ENCODE measurements at places on chromosomes 2 and 18.

DNA sequence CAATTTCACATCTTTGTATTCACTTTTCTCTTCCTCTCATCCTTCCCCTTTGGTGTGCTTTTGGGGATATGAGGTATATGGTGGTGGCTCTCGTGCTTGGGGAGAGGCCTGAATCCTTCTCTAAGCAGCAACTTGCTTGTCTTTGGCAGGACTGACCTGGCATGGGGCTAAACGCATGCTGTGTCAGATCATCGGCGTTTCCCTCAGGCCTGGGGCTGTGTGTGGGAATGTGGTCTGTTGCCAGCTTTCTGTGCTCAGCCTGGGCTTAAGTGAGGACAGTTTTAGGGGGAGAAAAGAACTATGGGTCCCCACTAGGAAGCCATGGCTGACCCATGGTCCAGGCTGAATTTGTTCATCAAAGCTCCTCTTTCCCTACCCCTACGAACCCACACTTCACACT lies 60.7 kb downstream of the TET3 start:
- DNase-seq, result peak; percentile 80

DNA sequence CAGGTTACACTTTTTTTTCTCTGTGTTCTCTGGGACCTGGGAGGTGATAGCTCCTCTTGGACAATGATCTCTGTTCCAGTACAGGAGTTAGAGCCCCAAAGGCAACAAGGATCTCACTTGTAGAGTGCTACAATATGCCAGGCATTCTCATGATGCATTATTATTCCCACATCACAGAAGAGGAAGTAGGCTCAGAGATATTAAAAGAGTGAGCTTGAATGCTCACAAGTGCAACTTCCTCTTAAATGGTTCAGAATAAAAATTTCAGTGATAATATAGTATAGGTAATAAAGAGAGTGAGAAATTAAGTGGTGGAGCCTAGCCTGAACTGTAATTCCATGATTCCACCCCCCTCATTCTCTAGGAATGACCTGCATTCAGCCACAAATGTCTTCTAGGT lies 21.4 kb downstream of the POLE4 start:
- DNase-seq, result no peak

- DNase-seq, result no peak
These were observed 12.6 kb upstream of the OTX1 start for GRCh38 chr2:63038034-63038433.

DNA sequence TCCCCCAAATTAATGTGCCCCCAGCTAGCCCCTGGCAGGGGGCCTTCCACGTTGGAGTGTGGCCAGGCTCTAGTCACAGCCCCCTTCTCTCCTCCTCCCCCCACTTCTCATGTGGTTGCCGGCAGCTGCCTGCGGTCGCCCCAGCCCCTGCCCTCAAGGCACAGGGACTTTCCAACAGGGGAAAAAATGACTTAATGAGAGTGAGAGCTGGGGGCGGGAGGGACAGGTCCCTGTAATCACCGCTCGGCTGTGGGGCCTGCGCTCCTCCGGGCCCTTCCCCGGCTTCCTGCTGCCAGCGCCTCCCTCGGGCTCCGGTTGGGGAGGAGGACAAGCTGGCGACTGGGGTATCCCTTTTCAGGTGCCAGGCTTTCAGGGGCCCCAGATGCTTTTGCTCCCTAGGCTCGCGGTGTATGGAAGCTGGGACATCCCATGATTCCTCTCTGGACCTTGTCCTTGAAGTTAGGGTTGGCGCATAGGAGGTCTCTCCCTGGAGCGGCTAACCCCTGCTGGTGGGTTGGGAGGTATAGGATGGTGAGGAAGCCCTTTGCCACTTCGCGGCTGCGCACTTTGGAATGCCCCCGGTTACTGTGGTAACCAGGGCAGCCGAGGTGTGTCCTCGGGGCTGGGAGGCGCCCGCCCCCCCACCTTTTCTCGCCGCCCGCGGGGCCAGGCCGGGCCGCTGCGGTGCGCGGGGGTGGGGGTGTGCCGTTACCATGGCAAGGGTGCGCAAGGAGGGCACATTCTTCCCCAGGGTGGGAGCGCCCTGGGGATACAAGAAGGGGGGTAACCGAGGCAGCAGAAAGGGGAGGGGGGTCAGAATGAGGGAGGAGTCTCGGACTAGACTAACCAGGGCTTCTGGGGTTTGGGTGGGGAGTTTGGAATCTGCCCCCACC lies 16.1 kb downstream of the WNT10A start:
- peak; percentile 84 for DNase-seq

GRCh38 chr2:217951091-217951490 lies 51.7 kb downstream of the TNS1 start:
- DNase-seq, result no peak

DNA sequence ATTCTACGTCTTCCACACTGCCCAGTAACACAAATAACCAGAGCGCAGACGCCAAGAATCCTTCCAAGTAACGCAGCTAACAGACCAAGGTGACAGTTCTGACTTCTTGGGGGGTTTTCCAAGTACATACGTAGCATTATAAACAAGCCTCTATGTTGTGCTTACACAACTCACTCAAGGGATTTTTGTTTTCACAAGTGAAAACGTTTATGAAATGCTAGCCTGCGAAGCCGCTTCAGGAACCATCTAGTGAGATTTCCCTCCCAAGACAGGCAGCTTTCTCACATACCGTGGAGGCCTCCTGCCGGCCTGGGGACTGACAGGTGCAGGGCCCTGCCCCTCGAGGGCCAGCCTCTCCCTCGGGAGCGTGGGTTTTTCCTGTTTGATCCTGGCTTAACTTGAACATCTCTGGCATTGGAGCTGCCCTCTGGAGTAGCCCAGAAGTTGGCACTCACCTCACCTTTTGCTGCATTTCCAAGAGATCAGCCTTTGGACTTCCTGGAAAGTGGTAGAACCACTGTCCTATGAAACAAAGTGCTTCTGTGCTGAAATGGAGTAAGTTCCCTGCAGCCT lies 151.1 kb downstream of the MBP start:
- DNase-seq, result peak; percentile 72

DNA sequence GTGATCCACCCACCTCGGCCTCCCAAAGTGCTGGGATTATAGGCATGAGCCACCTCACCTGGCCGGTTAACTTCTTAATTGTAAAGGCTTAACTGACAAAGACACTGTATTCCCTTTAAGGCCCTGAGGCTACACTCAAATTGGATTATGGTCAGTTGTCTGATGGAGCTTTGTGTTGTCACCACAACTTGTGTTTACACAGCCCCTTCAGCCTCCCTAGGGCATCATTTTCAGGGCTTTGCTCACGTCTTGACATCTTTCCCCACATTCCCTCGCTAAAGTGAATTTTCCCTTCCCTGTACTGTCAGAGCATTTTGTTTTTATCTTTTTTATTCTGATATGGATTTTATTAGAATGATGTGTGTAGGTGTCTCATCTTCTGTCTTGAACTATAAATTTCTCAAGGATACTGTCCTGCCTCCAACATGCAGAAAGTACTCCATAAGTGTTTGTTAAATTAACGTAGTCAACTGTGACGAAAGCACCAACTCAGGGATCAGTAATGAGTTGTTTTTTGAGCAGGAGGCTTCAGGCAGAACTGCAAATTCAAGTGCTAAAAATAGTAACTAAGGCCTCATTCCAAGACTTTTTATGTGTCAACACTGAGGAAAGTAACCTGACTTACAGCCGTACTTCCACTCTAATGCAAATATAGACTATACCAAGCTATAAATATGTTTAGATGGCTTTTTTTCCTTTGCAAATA lies 77.1 kb upstream of the NARS1 start:
- no peak for DNase-seq

GRCh38 chr18:8742387-8743361 lies 37.3 kb downstream of the MTCL1 start:
- no peak for DNase-seq

GRCh38 chr2:207952564-207953345 lies 72.6 kb downstream of the PLEKHM3 start:
- no peak for DNase-seq

DNA sequence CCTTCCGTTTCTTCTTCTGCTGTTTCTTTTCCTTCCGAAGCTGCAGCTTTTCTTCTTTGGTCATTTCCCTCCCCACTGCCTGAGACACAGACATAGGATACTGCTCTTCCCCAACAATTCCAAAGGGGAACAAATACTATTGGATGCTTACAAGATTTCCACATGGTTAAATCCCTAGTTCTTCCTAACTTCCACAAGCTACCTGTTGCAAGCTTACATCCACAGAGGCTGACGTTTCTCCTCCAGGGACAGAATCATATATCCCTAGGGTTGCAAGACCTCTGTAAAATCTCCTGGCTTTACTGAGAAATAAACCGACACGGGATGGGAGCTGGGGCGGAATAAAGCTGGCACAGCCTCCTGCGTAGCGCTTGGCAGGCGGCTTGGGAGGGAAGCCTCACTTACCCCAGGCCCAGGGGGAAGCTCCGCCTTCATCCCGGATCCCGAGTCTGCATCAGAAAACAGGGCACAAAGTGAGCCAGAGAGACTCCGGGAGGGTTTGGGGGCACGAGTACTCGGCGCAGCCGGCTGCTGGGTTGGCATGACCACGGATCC lies 590 bp downstream of the EIF2B4 start:
- no peak for DNase-seq

DNA sequence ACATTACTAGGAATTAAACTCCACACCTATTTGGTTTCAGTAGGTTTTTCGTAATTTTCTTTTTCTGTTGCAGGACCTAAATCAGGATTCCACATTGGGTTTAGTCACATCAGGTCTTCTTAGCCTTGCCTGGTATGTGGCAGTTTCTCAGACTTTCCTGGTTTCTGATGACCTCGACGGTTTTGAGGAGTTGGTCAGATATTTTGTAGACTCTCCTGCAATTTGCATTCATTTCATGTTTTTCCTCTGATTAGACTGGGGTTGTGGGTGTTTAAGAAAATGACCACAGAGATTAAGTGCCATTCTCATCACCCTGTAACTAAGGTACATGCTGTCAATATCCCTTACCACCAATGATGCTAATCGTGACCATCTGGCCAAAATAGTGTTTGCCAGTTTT lies 97.3 kb upstream of the ST6GAL2 start:
- no peak for DNase-seq

GRCh38 chr18:10559553-10560451 lies 34.0 kb downstream of the NAPG start:
- DNase-seq, result no peak

GRCh38 chr2:124395961-124396360 lies 370.9 kb downstream of the CNTNAP5 start:
- DNase-seq, result no peak

GRCh38 chr2:170892391-170892951 lies 36.6 kb upstream of the GORASP2 start:
- DNase-seq, result no peak

GRCh38 chr2:238967031-238967977 lies 119.4 kb downstream of the TWIST2 start:
- no peak for DNase-seq

DNA sequence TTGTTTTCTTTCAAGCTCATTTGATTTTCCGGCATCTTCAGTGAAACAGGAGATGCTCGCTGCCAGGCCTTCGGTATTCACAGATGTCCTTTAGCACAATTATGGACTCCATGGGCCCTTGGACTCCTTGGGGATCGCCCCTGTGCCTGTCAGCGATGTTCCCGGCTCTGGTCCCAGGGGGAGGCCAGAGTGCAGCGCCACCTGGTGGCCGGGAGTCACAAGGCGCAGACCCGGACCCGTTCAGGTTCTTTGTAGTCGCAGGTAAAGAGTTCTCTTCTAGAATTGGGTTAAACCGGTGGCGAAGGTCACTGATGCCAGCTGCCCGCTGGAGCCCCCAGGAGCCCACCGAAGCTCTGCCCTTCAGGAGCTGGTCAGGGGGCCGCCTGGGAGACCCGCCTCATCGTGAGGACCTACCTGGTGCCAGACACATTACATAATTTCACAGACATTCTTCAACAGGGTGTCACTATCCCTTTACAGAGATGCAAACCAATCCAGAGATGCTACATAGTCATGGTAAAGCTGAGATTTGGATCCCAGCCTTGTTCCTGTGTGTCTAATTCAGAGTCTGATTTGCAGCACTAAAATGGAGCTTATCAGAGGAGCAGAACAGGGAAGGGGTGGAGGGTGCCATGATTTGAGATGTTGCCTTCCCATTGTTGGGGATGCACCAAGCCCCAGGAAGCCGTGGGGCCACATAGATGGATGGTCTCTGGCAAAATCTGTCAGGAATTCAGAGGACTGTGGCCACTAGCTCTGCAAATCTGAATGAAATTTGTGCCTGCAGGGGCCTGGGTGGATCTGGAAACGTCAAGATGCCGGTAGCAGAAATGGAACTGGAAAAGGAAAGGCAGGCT lies 6.0 kb upstream of the INPP5D start:
- no peak for DNase-seq

DNA sequence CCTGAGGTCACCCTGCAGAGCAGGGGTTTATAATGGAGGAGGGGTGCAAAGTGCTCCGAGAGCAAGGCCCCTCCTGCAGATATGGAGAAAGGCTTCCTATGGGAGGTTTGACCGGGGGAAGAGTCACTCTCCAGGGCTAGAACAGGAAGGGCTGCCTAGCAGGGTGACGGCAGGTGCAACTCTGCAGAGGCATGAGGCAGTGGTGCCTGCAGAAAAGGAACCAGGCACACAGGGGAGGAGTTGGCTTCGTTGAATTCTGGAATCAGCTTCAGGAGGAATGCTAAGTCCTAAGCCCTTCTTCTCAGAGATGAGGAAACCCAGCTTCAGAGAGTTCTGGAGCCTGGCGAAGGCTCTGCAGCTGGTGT lies 17.5 kb upstream of the HPCAL1 start:
- no peak for DNase-seq

DNA sequence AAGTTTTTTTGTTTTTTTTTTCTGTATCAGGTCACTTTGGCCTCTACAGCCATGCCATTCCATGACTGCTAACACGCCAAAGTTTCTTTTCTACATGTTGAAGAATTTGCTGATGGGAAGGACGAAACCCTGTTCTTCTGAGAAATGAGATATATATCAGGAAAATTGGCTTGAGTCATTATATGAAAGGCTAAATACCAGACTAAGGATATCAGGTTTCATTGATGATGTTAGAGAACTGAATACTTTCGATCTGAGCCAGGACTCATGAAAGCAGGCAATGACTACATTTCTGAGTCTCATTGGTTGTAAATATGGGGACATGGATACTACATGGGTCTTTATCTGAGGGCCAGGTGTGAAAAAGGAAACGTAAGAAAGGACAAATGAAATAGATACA lies 181.4 kb downstream of the OSR1 start:
- DNase-seq, result no peak

DNA sequence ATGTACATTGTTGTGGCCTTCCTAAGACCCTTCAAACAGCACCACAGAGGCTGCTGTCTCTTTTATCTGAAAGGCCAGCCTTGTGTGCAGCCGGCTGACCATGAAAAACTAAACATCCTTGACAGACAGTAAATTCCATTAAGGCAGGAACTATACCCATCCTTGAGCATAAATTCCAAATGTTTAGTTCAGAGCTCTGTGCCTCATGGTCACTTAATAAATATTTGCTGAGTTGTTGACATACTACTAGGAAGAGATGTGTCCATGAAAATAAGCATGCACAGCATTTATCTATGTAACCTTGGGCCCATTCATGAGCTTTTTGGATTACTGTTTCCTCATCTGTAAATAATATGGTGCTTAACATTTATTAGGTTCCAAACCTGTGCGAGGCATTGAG lies 424.8 kb downstream of the HRH4 start:
- no peak for DNase-seq

GRCh38 chr2:54665436-54665856 lies 58.0 kb upstream of the EML6 start:
- peak; percentile 60 for DNase-seq

GRCh38 chr2:197615016-197615652 lies 60.3 kb downstream of the RFTN2 start:
- DNase-seq, result no peak
